ENCODE measurements at places on chromosomes 5 and 9. TPM values are rescaled to one million over a fixed set of nuclear protein-coding genes. Genes with fewer than 3 reads are reported as not detected.

TTC23L gene
- total RNA-seq, result under 0.01 TPM

GPR151 gene
- total RNA-seq, result not detected

PCDHB11 gene
- 0.13 TPM for total RNA-seq

LCN15 gene
- not detected for total RNA-seq

CCDC180 gene
- total RNA-seq, result 0.74 TPM

CEL gene
- 0.07 TPM for total RNA-seq

PHF24 gene
- total RNA-seq, result not detected

INSL6 gene
- total RNA-seq, result not detected

GPR21 gene
- 0.46 TPM for total RNA-seq

GNAQ gene
- 37.2 TPM for total RNA-seq

SV2C gene
- total RNA-seq, result not detected

ARID3C gene
- 0.13 TPM for total RNA-seq

C9orf43 gene
- total RNA-seq, result 0.35 TPM

PGM5 gene
- total RNA-seq, result 0.26 TPM

TMEM167A gene
- total RNA-seq, result 47.7 TPM

PCDHGC4 gene
- total RNA-seq, result 0.40 TPM

F2RL2 gene
- total RNA-seq, result 0.66 TPM

PCDHGA1 gene
- 0.20 TPM for total RNA-seq

PSIP1 gene
- total RNA-seq, result 59.4 TPM

ZNF300 gene
- total RNA-seq, result 4.4 TPM

NELFB gene
- total RNA-seq, result 78.6 TPM

OR13C2 gene
- not detected for total RNA-seq

FOXI1 gene
- total RNA-seq, result not detected

SPATA31C1 gene
- not detected for total RNA-seq

KLHL3 gene
- total RNA-seq, result 14.9 TPM

AJM1 gene
- 0.66 TPM for total RNA-seq

SPATA31D4 gene
- total RNA-seq, result not detected

ANKRD18A gene
- total RNA-seq, result 1.5 TPM

EQTN gene
- total RNA-seq, result not detected

SKP2 gene
- 51.7 TPM for total RNA-seq

TMEM203 gene
- total RNA-seq, result 26.1 TPM

SKIC3 gene
- 138 TPM for total RNA-seq

SPINK9 gene
- not detected for total RNA-seq
